ENCODE measurements at places on chromosomes 1 and 21. TPM values are rescaled to one million over a fixed set of nuclear protein-coding genes. Genes with fewer than 3 reads are reported as not detected.

The LCE6A gene
- total RNA-seq = not detected

The PRR9 gene
- total RNA-seq = 0.52 TPM

DNA sequence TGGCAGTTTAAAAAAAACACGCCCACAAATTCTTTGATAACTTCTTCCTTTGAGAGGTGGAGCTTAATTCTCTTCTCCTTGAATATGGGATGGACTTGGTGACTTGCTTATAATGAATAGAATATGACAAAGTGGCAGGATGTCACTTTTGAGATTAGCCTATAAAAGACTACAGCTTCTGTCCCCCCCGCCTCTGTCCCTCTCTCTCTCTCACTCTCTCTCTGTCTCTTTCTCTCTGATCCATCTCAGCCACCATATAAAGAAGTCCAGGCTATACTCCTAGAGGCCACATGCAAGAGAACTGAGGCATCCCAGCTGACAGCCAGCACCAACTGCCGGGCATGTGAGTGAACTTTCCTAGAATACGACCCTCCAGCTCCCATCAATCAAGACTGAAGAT, 7.7 kb upstream of the DMBX1 start:
- no peaks in the 10 kb centered on the region for H3K4me1 ChIP-seq
- no peak overlapping the region for H3K4me3 ChIP-seq
- no peak for DNase-seq

The SV2A gene
- total RNA-seq = 6.8 TPM

DNA sequence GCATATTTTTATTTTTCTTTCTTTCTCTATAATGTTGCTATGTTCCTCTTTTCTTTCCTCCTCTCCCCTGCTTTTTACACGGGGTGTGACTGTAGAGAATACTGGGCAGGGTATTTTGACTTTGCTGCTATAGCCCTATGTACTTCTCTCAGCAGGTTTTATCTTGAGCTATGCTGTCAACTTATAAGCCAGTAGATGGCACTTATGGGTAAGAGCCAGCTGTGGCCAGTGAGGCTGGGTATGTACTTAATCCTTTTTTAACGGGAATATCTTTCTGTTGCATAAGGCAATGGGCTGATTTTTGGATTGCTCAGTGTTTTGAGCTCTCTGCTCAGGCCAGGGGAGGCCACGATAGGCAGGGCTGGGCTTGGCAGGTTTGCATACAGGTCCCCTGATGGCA, 99.0 kb downstream of the KCNK2 start:
- H3K27ac ChIP-seq = no peak overlapping the region
- no peak overlapping the region for H3K4me3 ChIP-seq
- no peaks in the 10 kb centered on the region for H3K27me3 ChIP-seq
- H3K36me3 ChIP-seq = no peaks in the 10 kb centered on the region
- no peaks in the 10 kb centered on the region for H3K4me1 ChIP-seq

DNA sequence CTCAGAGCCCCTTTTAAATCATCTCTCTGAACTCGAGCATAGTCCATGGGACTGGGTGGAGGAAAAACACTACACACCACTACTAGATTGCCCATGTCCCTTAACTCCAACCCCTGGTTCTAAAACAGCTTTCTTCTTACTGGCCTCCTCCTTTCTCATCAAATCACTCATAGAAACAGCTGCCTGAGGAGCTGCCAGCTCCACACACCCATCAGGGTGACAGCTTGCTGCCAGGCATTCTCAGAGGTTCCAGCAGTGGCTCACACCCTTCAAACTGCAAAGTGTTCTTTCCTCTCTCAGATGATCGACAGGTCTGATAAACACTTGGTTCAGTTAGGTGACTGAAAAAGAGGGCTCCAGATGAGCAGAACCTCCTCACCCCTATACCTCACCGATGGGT, 543.0 kb upstream of the PLXNA2 start:
- no peaks in the 10 kb centered on the region for H3K27me3 ChIP-seq
- DNase-seq = no peak
- no peaks in the 10 kb centered on the region for H3K36me3 ChIP-seq
- H3K27ac ChIP-seq = no peak overlapping the region
- H3K4me1 ChIP-seq = no peaks in the 10 kb centered on the region
- no peak overlapping the region for H3K4me3 ChIP-seq

All from astrocyte (in vitro differentiated cells and primary cell).